ENCODE measurements at places on chromosomes 1 and 21.

DNA sequence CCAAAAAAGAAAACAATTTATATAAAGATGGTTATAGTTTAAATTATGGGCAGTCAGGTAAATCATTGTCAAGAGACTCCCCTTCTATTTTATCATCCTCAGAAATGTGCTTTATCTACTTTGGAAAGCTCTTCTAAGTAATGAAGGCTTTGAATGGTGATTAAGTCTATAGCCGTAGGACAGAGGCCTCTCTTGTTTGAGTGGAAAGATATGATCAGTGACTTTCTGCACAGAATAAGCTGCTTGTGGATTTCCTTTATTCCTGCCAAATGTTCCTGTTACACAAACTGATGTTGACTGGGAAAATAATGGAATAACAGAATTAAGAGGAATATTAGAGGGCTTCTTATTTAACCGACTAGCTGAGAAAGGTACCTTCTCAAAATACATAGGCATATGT, 174.6 kb upstream of the IVNS1ABP start:
- DNase-seq: no peak

DNA sequence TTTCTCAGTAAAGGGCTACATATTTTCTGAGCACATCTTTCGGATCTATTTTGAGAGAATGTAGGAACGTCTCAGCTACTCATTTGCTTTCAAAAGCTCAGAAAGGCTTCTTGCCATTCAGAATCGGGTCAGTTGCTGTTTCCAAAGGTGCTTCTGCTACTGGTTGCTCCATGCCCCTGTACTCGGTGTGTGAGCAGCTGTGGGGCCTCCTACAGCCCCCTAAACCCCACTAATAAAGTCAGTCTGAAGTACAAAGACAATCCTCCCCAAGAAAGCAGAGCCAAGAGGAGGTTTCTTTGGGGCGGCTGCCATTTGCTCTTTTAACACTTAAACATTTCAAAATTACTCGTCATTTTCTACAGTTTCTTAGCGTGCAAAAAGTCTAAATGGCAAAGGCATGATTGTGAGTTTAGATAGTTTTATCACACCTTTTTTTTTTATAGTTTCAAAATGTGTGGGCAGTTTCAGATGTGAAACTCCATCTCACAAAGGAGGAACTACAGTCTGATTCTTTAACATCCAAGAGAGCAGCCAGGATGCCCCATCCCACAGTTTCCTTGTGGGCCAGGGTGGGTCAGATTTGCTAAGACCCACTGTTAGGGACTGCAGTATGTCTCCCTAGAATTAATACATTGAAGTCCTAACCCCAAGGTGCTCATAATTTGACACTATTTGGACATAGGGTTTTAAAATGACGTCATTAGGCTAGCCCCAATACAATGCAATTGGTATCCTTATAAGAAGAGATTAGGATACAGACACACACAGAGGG, 4.1 kb downstream of the RUNX1 start:
- peak; percentile 72 for DNase-seq

GRCh38 chr1:15882665-15883064, 35.2 kb downstream of the SPEN start:
- no peak for DNase-seq

GRCh38 chr1:247494767-247495166, 36.9 kb upstream of the OR2B11 start:
- DNase-seq: no peak

- peak; percentile 64 for DNase-seq
Observed at GRCh38 chr1:154353460-154353904, 28.2 kb downstream of the ATP8B2 start.

GRCh38 chr1:207823880-207824566, 72.2 kb downstream of the CD46 start:
- peak; percentile 89 for DNase-seq

- DNase-seq: peak; percentile 67
Observed at GRCh38 chr1:160951443-160952128, 3.0 kb downstream of the ITLN2 start.

DNA sequence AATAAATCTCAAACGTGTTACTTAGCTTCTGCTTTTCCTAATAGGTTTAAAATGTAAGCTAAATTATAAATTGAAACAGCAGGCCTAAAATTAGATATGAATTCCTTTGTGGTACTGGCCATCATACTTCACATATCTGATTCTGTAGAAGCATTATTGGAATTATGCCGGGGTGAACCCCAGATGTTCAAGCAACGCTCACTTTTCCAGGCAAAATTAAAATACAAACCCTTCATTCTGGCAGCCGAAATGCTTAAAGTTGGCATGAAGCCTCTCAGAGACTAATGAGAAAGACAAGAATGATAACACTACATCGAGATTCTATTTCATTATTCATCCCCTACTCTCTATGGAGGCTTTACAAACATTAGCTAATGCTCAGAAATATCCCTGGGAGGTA, 1352.7 kb upstream of the ADGRL2 start:
- no peak for DNase-seq

DNA sequence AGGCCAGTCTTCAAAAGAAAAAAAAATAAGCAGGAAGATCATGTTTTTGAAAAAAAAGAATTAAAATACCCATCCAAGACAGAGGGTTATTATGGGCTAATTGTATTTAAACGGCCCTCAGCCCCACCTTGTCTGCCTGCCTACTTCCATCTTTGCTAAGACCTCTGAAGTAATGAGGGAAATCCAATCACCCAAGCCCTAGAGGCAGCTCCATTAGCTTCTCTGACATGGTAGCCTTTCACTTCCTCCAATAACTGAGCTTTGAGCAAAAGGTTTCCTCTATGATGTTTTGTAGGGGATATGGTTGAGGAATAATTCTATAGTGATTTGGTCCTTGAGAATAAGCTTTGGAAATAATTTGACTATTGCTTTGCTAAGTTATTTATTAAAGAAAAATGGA, 178.2 kb upstream of the SGIP1 start:
- no peak for DNase-seq

DNA sequence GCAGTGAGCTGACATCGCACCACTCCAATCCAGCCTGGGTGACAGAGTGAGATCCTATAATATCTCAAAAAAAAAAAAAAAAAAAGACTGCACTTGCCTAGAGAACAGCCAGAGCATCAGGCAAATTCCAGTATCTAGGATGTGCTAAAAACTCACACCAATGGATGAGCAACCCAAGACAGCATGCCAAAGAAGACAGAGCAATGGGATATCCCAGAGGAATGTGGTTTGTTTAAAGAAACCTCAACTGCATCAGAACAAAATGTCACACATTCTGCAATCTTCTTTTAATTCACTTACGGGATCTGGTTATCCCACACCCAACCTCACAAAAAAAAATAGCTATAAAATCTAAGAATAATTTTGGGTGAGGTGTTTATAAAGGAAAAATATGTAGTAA, 7.3 kb downstream of the KCNH1 start:
- DNase-seq: no peak

GRCh38 chr1:16402742-16403141, 34.5 kb downstream of the SPATA21 start:
- no peak for DNase-seq

GRCh38 chr1:11422686-11423085, 56.3 kb upstream of the DISP3 start:
- no peak for DNase-seq

GRCh38 chr1:55582084-55582483, 366.9 kb upstream of the USP24 start:
- DNase-seq: no peak

GRCh38 chr1:30748699-30749401, 8.7 kb downstream of the LAPTM5 start:
- no peak for DNase-seq

GRCh38 chr1:11845641-11846335, 1.8 kb downstream of the NPPA start:
- no peak for DNase-seq

DNA sequence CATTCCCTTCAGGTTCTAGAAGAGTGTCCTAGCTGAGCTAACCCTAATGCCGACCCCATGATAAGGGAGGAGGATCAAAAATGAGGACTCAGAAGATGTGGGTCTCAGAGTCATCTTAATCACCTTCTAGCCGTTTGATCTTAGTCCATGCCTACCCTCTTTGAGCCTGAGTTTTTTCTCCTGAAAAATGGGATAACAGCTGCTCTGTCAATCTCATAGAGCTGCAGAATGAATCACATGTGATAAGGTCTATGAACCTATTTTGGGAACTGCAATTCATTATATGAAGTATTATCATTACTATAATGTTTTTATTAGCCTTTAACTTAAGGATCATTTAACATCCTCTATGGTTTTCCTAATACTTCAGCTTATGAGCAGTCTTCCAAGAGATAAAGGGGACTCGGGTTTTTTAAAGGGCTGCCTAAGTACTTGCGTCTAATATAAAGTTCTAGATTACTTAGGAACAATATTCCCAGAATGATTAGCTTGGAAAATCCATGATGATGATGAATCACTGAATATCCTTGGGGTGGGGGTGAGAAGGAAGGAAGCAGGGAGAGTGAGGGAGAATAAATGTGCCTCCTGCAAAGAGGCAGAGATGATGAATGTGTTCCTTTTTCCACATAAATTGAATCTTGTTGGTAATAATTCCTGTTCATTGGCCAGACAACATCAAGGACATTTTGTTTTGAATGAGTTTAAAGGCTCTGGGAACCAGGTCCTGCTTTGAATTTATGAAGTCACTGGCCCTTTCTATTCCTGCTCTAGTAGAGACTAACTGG, 66.8 kb downstream of the COLGALT2 start:
- DNase-seq: no peak

DNA sequence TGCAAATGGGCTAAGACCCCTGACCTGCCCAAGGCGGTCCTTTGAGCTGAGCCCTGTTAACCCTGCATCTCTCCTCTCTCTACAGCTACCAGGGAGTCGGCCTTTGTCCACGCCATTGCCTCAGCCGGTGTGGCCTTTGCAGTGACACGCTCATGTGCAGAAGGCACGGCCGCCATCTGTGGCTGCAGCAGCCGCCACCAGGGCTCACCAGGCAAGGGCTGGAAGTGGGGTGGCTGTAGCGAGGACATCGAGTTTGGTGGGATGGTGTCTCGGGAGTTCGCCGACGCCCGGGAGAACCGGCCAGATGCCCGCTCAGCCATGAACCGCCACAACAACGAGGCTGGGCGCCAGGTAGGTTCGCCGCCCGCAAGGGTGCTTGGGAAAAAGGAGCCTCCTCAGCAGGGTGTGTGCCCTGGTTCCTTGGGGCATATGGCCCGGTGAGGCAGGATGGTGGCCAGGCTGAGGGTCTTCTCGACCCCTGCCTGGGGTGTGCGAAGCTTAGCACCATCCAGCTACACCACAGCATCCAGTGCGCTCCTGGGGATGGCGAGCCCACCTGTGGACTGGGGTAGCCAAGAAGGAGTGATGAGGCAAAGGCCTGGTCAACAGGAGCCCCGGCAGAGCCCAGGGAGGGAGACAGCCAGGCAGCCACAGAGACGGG, 31.8 kb upstream of the ARF1 start:
- no peak for DNase-seq

GRCh38 chr1:53576381-53576801, 117.2 kb downstream of the DMRTB1 start:
- DNase-seq: no peak

GRCh38 chr1:214216021-214216420, 64.9 kb upstream of the SMYD2 start:
- no peak for DNase-seq

DNA sequence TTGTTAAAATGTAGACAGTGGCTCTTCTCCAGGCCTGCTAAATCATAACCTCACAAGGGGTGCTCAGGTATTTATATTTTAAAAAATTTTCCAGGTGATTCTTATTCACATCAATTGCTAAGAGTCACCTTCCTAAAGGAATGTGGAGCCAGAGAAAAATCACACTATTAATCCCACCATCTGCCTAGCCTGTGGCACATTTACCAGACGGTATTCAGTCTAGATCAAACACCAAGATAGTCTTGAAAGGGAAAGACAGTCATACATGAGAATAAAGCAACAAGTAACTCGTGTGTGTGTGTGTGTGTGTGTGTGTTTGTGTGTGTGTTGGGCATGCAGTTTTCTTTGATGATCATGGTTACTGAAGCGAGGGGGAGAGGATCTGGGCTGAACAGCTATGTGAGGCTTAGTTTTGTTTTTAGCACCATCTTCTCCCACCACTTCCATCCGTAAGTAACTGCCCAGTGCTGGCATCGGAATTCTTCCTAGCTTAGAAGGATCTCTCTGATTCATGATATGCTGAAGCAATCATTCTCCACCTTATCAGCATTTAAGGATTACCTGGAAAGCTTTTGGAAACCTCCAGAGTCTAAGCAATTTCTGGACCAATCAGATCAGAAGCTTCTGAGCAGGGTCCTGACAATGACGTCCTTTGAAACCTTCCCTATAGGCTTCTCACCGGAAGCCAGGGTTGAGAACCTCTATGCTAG, 2.4 kb upstream of the DPT start:
- DNase-seq: no peak

DNA sequence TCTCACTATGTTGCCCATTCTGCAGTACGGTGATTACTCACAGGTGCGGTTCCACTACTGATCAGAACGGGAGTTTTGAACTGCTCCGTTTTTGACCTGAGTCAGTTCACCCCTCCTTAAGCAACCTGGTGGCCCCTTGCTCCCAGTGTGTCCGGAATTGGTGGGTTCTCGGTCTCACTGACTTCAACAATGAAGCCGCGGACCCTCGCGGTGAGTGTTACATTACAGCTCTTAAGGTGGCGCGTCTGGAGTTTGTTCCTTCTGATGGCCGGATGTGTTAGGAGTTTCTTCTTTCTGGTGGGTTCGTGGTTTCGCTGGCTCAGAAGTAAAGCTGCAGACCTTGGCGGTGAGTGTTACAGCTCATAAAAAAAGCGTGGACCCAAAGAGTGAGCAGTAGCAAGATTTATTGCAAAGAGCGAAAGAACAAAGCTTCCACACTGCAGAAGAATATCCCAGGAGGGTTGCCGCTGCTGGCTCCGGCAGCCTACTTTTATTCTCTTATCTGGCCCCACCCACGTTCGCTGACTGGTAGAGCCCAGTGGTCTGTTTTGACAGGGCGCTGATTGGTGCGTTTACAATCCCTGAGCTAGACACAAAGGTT, 17.6 kb upstream of the PARP1 start:
- DNase-seq: peak; percentile 30

- DNase-seq: no peak
Observed at GRCh38 chr1:204455063-204455830, 39.4 kb downstream of the PIK3C2B start.

- no peak for DNase-seq
Observed at GRCh38 chr1:212225871-212226302, 59.3 kb upstream of the PPP2R5A start.

- no peak for DNase-seq
Observed at GRCh38 chr1:228136901-228137300, 3.2 kb upstream of the GUK1 start.

- no peak for DNase-seq
Observed at GRCh38 chr1:81525085-81525484, 275.6 kb upstream of the ADGRL2 start.

- no peak for DNase-seq
Observed at GRCh38 chr1:113652771-113653170, 106.5 kb downstream of the PHTF1 start.

DNA sequence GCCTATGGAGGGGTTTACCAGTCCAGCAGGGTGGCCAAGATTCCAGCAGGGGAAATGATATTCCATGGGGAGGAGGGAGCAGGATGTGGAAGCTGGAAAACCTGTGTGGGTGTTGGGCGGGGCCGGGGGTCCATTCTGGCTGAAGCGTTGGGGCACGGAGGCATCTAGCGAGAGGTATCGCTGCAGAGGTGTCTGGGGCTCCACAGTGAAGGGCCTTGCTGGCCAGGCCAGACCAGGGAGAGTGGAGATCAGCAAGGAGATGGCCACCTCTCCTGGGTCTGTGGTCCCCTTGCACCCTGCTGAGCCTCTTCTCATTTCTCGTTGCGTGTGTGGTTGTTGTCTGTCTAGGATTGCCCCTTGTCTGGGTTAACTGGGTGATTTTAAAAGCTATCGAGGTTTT, 6.2 kb downstream of the COQ8A start:
- DNase-seq: no peak

- peak; percentile 93 for DNase-seq
Observed at GRCh38 chr1:184870319-184870718, 104.0 kb downstream of the NIBAN1 start.

- no peak for DNase-seq
Observed at GRCh38 chr1:4207842-4208692, 308.0 kb upstream of the C1orf174 start.
